ENCODE measurements at places on chromosomes 1 and 21.

DNA sequence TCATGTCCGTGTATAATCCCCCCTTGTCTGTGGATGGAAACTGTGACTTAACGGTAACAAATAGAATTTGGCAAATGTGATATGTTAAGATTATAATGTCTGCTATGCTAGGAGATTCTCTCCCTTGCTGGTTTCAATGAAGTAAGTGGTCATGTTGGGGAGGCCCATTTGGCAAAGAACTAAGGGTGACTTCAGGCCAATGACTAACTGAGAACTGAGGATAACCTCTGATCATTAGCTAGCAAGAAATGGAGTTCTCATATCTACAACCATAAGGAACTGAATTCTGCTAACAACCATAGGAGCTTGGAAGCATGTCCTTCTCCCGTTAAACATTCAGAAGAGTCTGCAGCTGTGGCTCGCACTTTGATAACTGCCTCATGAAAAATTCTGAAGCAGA is 2.3 kb downstream of the IFI44L start:
- DNase-seq = no peak

- no peak for DNase-seq
Observed at GRCh38 chr1:10601342-10602070, 126.8 kb downstream of the PEX14 start.

GRCh38 chr1:4762146-4762545 is 107.7 kb downstream of the AJAP1 start:
- DNase-seq = no peak

DNA sequence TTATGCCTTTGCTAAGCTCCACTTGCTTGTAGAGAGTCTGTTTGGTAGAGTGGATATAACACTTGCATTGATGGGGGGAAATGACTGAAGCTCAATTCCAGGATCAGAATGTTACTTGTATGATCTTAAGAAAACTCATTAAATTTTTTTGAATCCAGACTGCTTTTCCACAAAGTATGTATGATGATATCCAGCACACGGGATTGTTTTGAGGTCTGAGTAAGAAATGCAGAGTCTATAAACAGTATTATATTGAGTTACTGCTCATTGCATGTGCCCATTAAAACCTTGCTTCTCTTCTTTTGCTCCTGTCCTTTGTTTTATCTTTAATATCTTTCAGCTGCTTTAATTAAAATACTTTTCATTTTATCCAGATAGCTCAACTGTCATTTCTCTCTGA is 570.4 kb upstream of the ZRANB2 start:
- no peak for DNase-seq

DNA sequence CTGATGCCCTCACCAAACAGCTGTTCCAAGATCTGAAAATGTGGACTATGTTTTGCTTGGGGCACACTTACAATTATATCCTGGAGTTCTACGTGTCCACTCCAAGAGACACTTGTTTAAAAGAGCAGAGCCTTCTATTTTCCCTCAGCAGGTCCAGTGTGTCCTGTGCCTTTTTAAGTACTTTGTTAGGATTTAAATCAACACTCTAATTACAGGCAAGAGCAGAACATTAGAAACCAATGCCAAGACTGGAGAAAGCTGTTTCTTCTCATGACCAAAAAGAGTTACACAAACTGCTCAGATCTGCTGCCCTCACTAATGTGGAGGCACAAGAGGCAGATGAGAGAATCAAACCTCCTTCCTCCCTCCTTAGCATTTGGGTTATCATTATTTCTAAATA is 452.9 kb downstream of the LMO4 start:
- DNase-seq = no peak

DNA sequence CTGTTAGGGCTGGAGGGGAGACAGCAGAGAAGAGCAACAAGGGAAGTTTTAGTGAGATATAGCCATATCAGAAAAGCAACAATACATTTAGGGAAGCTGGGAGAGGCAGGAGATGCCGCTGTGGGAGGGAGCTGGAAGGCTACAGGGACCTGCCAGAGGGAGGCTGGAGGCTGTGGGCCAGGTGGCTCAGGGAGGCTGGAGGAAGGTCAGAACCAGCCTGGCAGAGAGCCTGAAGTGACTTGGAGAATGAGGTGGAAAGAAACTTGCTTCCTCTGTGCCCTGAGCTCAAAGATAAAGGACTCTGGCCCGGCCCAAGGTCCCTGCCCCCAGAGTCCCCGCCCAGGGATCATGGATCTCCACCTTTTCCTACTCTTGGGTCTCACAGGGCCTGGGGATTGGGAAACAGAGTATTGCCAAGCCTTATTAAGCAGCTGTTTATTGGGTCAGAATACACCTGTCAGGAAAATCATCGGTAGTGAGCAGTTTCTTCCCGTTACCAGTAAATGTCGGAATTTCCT is 85.9 kb downstream of the KIF26B start:
- DNase-seq = no peak

- DNase-seq = no peak
Observed at GRCh38 chr1:174818014-174818616, 181.6 kb upstream of the CACYBP start.

DNA sequence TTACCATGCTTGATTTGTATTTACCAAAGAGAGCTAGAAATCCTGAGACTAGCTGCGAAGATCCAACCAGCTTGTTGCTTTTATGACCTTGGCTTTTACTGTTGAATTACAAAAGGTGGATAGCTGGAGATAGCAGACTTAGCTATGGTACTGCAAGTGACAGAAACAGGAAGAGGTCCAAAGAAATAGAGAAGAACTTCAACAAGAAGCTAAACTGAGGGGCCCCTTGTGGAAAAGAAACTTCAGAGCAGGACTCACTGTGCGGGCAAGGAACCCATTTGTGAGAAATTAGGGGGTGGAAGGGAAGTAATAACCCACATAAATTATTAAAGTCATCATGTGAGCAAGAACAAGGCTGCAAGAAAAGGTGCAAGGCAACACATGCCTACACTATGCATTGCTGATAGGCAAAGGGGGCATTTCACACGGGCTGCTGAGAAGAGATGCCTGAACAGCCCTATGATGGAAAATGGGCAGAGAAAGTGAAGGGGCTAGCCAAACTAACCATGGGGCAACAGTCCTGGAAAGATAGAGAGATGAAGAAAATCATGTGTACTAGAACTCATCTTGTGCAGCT is 116.6 kb upstream of the PRDX6 start:
- DNase-seq = no peak

GRCh38 chr1:23591460-23592208 is 32.3 kb upstream of the ID3 start:
- no peak for DNase-seq

DNA sequence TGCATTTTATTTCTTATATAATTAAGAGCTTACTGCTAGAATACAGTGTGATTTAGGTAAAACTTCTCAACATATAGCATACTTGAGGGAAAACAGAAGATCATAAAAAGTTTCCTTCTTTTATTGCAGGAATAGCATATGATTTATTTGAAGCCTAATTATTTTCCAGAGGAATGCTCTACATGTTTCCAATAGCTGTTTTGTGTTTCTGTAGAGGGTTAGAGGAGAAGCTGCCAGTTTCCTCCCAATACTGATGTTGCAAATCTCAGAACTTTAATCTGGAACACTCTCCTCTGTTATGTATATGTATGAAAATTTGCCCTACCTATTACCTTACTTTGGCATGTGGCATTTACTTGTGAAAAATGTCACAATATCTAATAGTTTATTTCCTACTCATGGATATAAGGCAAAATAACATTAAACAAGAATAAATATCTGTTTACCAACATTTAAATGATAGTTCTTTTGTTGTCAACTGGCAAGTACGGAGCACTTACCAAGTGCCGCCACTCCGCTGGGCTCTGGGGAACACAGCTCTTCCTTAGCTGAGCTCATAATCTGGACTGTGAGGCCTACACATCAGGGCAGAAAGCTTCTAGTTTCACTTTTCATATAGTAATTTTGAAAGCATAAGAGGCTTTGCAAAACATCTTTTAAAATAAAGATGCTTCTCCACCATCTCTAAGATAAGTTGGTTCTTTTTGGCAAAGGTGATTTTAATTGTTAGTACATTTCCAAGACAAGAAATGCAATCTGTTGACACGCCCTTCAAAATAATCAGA is 239.8 kb upstream of the C1orf105 start:
- no peak for DNase-seq

DNA sequence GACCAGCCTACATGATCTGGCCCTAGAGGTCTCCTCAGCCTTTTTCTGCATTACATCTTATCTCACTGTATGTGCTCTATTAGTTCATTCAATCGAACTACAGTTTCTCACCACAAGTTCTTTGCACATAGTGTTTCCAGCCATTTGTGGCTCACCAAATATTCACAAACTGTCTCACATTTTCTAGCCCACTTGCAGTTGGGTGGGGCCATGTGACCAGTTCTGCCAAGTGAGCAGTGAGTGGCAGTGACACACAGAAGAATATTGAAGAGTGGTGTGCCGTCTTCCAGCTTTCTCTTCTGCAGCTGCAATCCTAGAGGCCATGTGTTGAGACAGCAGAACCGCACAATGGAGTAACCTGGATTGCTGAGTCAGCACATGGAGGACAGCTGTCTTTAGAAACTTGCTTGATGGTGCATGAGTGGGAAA is 103.2 kb upstream of the ZNF644 start:
- no peak for DNase-seq

- DNase-seq = no peak
Observed at GRCh38 chr1:109668123-109668775, 392 bp downstream of the GSTM2 start.

GRCh38 chr1:119116725-119117124 is 23.7 kb downstream of the WARS2 start:
- DNase-seq = no peak

DNA sequence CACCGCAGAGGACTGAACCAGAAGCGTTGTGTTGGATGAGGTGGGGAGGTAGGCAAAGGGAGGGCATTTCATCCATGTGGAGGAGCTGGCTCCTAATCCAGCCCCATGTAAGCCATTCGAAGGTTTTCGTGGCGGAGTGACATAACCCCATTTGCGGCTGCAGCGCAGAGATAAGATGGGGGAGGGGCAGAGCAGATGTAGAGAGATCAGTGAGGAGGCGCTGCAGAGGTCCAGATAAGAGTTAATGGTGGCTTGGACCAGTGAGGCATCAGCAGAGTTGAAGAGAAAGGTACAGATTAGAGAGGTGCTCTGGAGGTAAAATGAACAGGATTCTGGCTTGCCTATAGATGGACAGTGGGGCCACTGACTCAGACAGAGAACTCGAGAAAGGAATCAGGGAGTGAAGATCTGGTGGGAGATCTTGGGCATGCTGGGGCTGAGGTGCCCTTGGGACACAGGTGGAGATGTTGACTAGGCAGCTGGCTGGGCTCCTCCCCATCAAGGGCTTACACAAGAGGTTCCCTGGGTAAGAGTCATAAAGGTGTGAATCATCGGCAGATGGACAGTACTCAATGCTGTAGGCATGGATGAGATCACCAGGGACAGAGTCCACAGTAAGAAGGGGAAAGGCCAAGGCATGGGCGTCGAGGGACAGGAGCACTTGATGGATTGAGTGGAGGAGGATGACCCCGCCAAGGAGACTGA is 7.8 kb upstream of the PTPRF start:
- DNase-seq = peak; percentile 91

DNA sequence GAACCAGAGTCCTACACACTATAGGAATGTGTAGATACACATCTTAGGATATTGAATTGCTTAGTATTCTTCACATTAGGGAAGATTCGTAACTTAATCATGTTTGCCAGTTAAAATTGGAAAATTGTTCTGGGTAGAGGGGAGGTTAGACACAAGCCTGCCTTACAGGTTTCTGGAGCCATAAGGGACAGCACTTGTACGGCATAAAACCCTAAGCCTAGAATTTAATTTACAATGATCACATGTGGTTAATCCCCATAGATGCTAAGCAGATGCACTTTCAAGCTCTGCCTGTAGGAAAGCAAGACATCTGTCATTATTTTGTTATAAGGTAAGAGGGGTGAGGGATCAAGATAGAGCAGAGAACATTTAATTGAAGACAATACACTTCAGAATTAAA is 820.7 kb downstream of the NCAM2 start:
- DNase-seq = no peak

DNA sequence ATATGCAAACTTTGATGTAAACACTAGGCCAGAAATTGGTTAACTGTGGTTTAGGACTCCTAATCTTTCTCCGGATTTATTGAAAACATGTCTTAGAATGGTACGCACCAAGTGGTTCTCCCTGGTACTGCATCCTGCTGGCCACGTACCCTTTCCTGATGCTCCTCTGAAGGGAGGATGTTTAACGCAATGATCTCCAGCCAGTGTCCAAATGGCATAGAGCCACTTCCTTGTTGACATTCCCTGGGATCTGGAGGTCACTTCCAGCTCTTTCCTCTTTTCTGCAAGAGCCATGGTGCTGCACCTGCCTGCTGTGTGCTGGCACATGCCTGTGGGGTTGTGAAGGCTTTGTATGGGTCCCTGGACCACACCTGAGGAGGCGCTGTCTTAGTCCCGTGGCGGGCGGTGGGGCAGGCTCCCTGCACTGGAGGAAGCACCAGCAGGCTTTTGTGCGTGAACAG is 53.9 kb downstream of the GALNT2 start:
- DNase-seq = no peak

- DNase-seq = no peak
Observed at GRCh38 chr1:209154912-209155311, 428.6 kb upstream of the CAMK1G start.

DNA sequence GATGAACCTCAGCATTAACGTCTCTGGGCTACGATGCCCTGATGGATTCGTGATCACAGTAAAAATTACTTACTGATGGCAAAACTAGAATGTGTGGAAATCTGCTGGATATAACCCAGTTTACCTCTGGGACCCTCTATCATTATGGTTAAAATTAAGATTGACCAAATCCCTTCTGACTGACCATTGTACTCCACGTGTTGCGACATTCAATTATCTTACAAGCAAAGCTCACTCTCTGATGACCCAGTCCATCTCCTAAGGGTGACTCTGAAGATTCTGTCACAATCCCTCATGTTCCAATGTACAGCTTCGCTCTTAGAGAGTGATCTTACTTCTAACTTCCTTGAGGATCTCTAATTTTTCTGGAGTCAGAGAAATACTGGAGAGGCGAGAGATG is 288.5 kb upstream of the RUNX1 start:
- no peak for DNase-seq

- no peak for DNase-seq
Observed at GRCh38 chr1:111154021-111154999, 14.3 kb downstream of the CEPT1 start.

DNA sequence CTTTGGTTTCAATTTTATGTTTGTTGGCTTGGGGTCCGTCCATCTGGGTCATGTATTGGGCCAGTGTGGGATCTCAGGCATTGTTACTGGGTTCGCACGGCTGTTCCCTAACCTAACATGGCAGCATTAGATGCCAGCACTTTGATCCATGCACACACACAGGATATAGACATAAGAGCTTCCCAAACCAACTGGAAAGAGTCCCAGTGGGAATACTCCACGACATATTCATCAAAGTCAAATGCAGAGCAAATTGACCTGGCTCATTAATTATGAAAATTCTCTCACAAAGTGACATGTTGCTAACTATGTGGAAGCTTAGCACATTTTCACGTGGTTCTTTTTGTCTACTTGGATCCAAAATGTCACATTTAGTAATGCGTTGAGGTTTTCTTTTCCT is 130.4 kb downstream of the SETD4 start:
- no peak for DNase-seq

DNA sequence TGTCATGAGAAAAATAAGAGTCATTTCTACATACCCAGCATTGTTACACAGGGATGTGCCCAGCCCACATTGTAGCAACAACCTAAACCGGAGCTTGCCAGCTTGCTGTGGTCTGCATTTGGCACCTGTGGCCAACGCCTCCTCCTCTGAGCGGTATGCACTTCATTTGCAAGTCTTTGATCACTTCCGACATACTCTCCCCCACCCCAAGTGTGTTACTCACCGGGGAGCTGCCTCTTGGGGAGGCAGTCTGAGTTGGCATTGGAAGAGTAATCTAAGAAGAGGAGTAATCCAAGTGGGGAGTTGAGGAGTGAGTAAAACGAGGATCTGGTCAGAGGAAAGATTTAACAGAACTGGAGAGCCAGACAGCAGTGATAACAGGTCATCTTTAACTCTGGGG is 3.8 kb downstream of the BCL9 start:
- DNase-seq = peak; percentile 94

Data from kidney glomerular epithelial cell (primary cell).